ENCODE measurements at places on chromosomes 1 and 21. TPM values are rescaled to one million over a fixed set of nuclear protein-coding genes. Genes with fewer than 3 reads are reported as not detected.
A peak's percentile ranks its signal among the peaks of the same experiment; 100 is the strongest.

The ZMYND12 gene
- 1.0 TPM for total RNA-seq

DNA sequence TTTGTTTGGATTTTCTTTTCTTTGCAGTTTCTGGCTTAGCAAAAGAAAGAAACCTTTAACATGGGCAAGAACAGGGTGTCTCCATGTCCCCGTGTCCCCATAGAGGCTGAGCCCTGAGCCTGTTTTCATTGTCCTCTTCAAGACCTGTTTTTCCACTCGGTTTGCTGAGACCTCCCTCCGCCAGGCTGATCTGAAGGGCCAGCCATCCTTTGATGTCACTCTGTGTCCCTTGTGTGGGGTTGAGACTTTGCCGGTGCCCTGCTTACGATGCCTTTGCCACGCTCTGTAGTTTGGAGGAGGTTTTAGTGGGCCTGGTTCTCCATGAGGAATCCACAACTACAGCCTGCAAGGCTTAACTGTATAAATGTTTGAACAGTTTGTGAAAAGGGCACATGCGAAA, 23.8 kb downstream of the IFNGR2 start:
- no peaks in the 10 kb centered on the region for H3K4me1 ChIP-seq
- H3K27ac ChIP-seq, result no peak overlapping the region
- no peaks in the 10 kb centered on the region for H3K27me3 ChIP-seq
- DNase-seq, result no peak

The CD5L gene
- total RNA-seq, result not detected

The IFI44L gene
- 5.3 TPM for total RNA-seq

GRCh38 chr1:150971583-150972416, 2.8 kb downstream of the CERS2 start:
- peak overlapping the region; percentile 86 for H3K4me3 ChIP-seq
- no peak for DNase-seq
- H3K27ac ChIP-seq, result peak overlapping the region; percentile 97
- H3K27me3 ChIP-seq, result no peaks in the 10 kb centered on the region

- no peaks in the 10 kb centered on the region for H3K4me1 ChIP-seq
- H3K4me3 ChIP-seq, result no peak overlapping the region
- no peak overlapping the region for H3K27ac ChIP-seq
- H3K36me3 ChIP-seq, result no peaks in the 10 kb centered on the region
Observed at GRCh38 chr1:107810291-107810951, 154.6 kb downstream of the VAV3 start.

- H3K27ac ChIP-seq, result peak within 1 kb of the TSS; percentile 93
- H3K27me3 ChIP-seq, result no peaks in the 10 kb centered on the region
- peak within 1 kb of the TSS; percentile 90 for H3K4me3 ChIP-seq
- peaks cover 28% of the 10 kb centered on the region for H3K4me1 ChIP-seq
Observed at GRCh38 chr1:232805269-232806185, at the start of gene MAP10. TSS of gene MAP10 (plus strand) at chr1:232805416. CDS start at chr1:232805450, 34 bp downstream.
